Stimulated activated naive CD8-positive, alpha-beta T cell treated with anti-CD3 and anti-CD28 coated beads, Interleukin-15, amount 100 ng/mL, for 72 hours (primary cell): ENCODE measurements at places on chromosomes 3 and 15.

GRCh38 chr3:197297476-197298340 is 704 bp downstream of the DLG1 start:
- peak; percentile 90 for DNase-seq

- no peak for DNase-seq
Measured at GRCh38 chr15:62637574-62637897, 405.0 kb upstream of the TPM1 start.

- DNase-seq = no peak
Measured at GRCh38 chr15:66080717-66081398, 172.7 kb downstream of the MEGF11 start.

DNA sequence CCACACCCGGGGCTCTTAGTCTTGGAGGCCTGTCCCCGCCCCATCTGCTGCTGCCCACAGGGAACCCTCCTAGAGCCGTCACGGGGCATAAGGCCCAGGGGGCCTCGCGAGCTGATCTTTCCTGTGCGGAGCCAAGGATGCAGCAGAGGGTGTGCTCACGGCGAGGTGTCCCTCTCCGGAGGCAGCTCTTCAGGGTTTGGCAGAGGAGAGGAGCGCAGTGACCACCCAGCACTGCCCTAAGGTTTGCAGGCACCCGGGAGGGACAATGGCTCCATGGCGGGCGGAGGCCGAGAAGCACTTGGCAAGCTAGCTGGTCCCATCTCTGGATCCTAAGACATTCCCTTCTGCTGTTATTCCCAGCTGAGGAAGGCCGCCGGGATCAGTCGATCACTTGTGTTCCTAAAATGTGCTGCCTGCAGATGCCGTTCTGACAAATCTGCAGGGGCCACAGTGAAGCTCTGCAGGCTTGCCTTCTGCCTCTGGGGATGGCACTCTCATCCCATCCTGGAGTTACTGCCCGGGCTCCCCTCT is 47.4 kb upstream of the PCSK6 start:
- no peak for DNase-seq
